ENCODE measurements at places on chromosomes 13 and 19. TPM values are rescaled to one million over a fixed set of nuclear protein-coding genes. Genes with fewer than 3 reads are reported as not detected.

ZNF844 gene
- 36.2 TPM for total RNA-seq

MICU2 gene
- 41.4 TPM for total RNA-seq

PODNL1 gene
- 0.61 TPM for total RNA-seq

SIGLEC12 gene
- not detected for total RNA-seq
